CD4-positive, alpha-beta T cell (primary cell): ENCODE measurements at places on chromosomes 1 and 21. TPM values are rescaled to one million over a fixed set of nuclear protein-coding genes. Genes with fewer than 3 reads are reported as not detected.

- DNase-seq: peak; percentile 41
Observed at GRCh38 chr1:6545276-6546112, 8.8 kb downstream of the NOL9 start.

DNA sequence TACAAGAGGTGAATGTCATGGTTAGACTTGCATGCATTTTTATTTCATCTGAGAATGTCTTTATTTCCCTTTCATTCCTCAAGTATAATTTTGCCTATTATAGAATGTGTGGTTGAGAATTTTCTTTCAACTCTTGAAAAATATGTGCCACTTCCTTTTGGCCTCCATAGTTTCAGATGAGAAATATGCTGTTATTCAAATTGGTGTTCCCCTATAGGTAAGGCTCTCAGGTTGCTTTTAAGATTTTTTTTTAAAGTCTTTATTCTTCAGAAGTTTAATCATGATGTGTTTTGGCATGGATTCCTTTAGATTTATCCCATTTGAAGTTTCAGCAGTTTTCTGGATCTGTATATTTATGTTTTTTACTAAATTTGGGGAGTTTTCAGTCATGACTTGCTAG lies 2.1 kb downstream of the MROH7 start:
- DNase-seq: no peak

- DNase-seq: peak; percentile 67
Observed at GRCh38 chr1:207848234-207848633, 62.7 kb downstream of the CD34 start.

GRCh38 chr21:37273911-37274690 lies 7.0 kb upstream of the VPS26C start:
- no peak for DNase-seq

Gene HPCAL4
- 22.8 TPM for total RNA-seq

Gene OR10Z1
- total RNA-seq: not detected
